Daoy (cell line): ENCODE measurements at places on chromosomes 11 and 22. TPM values are rescaled to one million over a fixed set of nuclear protein-coding genes. Genes with fewer than 3 reads are reported as not detected.

DNA sequence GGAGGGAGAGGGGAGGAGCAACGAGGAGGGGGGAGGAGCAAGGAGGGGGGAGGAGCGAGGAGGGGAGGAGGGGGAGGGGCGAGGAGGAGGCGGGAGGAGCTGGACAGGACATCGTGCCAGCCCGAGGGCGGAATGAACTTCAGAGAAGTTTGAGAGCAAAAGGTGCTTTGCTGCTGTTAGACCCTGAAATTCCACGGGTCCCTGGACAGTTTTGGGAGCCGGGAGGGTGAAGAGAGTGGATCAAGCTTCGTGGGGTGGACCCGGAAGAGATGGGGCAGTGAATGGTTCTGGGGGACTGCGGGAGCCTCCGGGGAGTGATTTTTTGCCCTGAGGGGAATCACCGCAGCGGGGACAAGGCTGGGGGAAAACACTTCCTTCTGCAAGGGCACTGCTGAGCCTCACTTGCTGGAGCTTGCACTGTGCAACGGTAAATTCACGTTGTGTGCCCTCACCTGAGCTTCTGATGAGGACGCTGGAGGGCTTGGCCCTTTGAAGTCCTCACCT, 10.7 kb upstream of the NLRP6 start:
- no peak for DNase-seq

DNA sequence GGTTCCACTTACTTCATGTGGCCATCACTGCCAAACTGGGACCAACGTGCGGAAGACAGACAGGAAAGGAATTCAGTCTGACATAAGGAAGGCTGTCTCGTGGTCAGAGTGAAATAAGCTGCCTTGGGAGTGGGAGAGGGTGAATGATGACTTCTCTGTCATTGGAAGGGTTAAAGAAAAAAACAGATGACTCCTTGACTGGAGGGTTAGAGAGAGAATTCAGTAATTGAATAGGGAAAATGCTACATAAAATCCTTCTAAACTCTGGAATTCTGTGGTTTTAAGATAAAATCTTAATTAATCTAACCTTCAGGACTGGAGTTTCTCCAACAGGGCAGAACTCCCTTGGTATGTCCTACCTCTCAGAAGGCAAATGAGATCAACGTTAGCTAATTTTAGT, 33.8 kb downstream of the RAB30 start:
- DNase-seq, result peak; percentile 23

Gene RRP7A
- total RNA-seq, result 29.3 and 38.5 TPM in 2 replicates

GRCh38 chr11:58923300-58923788, 15.9 kb upstream of the GLYATL1 start:
- peak; percentile 66 for DNase-seq

GRCh38 chr11:67032830-67033551, 10.1 kb downstream of the SYT12 start:
- peak; percentile 94 for DNase-seq

Gene RTCB
- total RNA-seq, result 228 and 258 TPM in 2 replicates

Gene NPAS4
- 0.11 TPM in 1 of 2 replicates, not detected in the other for total RNA-seq

DNA sequence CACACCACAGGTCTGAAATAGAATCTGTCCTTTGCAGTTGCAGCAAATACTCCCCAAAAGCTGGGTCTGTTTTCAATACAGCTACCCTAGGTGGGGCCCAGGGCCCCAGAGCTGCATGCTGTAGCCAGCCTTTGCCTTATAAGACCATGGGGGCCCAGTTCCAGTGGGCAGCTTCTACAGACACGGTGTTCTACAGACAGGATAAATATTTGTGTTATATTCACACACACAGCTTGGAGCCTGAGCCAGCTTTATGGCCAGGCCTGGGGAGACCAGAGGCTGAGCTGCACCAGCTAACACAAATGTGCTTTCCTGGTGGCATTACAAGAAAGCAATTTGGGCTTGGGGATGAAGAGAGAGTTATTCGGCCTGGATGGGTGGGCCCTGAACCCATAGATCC, 151.8 kb upstream of the NCAM1 start:
- no peak for DNase-seq

DNA sequence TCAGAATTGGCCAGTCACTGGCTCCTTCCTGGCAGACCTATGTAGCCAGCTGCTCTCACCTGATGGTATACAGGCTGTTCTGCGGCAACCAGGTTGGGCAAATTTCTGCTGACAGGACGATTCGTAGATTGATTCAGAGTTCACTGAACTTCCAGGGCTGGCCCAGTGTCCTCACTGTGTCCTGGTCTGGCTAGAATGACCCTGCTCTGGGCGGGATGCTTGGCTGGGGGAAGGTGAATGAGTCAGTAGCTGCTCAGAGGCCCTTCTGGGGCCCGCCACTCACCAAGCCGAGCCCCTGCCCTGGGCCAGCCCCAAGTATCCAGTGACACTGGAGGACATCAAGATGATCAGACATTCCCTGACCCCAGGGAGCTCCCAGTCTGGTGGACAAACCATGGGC, 62.9 kb upstream of the WNT11 start:
- DNase-seq, result no peak

- DNase-seq, result no peak
These were observed 41.2 kb upstream of the SLC36A4 start for GRCh38 chr11:93238956-93239355.

Gene ROM1
- total RNA-seq, result 0.33 and 2.7 TPM in 2 replicates

- DNase-seq, result no peak
These were observed 145.9 kb upstream of the OPCML start for GRCh38 chr11:133678191-133678590.

DNA sequence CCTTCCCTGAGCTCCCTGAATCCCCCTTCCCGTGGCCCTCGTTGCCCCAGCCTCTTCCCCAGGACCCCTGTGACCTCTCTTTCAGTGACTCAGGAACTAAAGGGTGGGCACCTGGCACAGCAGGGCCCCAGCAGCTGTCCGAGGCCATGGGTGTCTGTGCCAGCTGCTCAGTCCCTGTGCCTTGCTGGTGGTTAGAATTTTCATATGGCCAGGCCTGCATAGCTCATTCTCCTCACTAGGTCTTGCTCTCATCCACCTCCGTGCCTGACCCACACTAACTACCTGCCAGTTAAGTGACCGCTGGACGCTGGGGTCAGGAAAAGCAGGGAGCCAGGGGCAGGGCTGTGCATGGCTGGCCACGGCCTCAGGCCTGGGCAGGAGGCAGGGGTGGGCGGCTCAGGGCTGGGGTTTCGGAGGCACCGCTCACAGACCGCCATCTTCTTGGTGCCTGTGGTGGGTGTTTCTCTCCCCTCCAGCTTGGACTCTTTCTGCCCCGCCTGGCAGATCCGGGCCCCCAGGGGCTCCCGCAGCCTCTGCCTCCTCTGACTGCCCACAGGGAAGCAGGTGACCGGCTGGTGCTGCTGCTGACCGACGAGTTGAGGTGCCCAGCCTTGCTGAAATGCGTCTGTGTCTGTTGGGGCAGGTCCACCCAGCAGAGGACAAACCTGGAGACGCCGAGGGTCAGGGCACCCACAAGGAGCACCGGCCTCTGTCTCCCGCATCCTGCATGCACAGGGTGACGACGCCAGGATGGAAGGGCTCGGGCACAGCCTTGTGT, 20.3 kb downstream of the MRGPRD start:
- no peak for DNase-seq

Gene MS4A12
- total RNA-seq, result not detected in 2 replicates

DNA sequence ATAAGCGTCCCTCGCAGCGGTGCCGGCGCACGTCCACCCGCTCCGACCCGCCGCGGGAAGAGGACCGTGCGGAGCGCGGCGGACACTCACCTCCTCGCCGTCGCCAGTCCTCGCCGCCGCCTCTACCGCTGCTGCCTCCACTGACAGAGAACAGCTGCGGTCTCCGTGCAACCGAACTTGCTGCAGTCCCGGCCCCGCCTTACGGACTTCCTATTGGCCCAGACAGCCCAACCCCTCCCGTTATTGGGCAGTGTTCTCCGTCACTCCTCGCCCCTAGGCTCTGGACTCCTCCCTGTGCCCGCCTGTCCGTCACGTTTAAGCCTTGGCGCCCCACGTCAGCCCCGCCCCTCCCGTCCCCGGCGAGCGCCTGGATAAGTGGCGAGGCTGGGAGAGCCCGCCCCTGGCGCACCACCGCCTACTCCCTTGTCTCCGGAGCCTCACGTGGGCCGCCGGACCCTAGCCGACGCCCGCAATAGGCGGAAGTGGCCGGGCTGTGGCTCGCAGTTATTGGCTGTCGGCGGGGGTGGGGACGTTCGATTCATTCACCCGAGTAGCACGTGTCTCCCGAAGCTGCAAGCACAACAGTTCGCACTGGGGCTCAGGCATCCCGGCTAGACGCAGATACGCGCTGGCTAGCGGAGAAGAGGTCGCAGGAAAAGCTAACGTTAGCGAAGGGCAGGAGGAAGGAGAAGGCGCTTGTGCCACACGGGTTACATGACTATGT, at the start of gene PC:
Gene PC, minus strand, starts transcription at position 152 of the 724 bp plus-strand sequence. CDS start 86,224 bp downstream, outside the sequence.
- peak; percentile 100 for DNase-seq

Gene SERHL2
- 1.3 and 1.4 TPM in 2 replicates for total RNA-seq

DNA sequence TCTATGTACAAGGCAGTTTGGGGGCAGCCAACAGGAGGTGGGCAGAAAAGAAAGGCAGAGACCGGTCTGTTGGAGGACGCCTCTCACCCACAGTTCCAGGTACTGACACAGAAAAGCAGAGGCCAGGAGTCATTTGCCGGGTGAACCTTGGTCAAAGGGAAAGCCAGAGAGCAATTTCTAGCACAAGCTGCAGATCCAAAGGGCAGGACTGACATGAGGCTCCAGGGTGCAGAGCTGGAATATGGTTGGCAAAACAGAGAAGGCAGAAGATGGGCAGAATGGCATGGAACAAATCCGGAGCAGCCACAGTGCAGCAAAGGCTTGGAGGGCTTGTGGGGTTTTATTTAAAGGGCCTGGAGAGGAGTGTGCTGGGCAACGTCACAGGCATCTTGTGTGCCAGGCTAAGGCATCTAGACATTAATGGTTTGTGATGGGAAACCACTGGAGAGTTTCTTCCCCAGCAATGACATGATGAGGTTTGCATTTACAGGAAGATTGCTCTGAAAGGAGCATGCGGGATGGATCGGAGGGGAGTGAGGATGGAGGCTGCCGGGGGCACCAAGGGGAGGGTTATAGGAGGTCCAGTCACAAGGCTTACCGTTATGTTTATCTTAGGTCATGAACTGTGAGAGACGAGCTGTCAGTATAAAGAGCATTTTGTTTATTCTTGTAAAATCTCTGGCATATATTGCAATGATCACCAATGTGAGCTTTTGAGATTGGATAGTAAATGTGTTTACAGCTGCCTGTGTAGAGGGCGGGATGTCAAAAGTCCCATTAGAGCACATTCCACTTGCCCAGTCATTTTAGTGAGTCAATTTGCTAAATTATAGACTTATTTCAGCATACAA, 5.7 kb upstream of the MMP20 start:
- no peak for DNase-seq

- no peak for DNase-seq
These were observed 12.4 kb downstream of the C11orf24 start for GRCh38 chr11:68259122-68259959.

- no peak for DNase-seq
These were observed 8.9 kb downstream of the SCARF2 start for GRCh38 chr22:20428496-20429253.

- DNase-seq, result peak; percentile 72
These were observed 8.4 kb downstream of the SHISAL1 start for GRCh38 chr22:44304354-44304753.

DNA sequence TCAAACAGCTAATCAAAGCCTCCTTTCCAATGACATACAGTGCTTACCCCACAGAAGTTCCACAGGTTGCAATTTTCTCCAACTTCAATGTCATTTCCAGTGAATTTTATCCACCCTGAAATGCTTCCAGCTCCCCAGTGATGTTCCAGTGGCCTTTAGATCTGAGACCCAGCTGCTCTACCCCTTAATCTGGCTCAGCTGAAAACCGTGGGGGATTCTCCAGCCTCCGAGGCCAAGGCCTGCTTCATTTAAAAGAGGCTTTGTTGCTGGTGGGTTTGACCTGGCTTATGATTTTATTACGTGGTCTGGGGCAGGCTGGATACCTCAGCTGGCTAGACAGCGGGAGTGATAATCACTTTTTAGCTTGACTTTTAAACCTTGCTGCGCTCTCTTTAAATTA, 10.9 kb downstream of the HEPHL1 start:
- no peak for DNase-seq

- DNase-seq, result no peak
These were observed 37.5 kb downstream of the ATG16L2 start for GRCh38 chr11:72851726-72852125.

GRCh38 chr11:103893371-103893770, 143.1 kb upstream of the DDI1 start:
- DNase-seq, result no peak

DNA sequence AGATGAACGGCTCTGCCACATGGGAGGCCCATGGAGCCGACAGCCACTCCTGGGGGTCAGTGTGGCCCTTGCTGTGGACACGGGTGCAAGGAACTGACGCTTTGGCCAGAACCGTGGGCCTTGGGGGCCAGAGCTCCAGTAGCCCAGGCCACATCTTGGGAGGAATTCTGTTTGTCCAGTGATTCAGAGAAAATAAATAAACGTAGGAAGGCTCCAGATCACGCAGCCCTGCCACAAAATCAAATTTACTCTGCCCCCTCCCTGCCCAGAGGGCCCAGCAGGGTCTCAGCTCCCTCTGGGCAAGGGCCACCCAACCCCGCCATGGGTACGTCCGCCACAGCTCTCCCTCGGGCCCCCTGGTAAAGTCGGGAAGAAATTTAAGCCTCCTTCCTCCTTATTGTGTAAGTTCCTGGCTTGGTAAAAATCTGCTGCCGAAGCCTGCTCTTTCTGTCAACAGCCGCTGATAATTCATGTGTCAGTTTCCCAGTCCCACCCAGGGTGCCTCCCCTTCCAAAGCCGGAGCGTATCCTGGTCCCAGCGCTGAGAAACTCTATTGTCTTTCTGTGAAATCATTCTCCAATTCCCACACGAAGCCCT, 6.9 kb upstream of the MUC5AC start:
- DNase-seq, result peak; percentile 61

DNA sequence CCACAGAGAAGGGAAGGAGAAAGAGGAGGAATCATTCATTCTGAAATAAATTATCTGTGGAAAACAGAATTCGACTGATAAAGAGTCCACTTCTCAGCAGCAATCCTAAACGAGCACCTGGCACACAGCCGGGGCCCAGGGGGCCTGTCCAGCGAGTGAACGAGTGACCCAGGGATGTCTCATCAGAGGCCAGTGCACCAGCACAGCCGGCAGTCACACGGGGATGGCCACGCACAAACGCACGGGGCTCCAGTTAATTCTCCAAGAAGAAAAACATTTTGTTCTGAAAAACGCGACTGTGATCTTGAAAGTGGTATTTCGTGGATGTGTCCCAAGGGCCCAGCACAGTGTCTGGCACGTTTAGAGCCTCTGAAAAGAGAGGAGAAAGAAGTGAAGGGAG, 154.6 kb downstream of the BRD1 start:
- no peak for DNase-seq

GRCh38 chr11:1157645-1158591, at the start of gene MUC5AC:
Gene MUC5AC, plus strand, starts transcription at chr11:1157953. Its CDS starts 47 bp downstream, at chr11:1158000.
- DNase-seq, result no peak

Gene PNPLA5
- total RNA-seq, result not detected in 2 replicates

- no peak for DNase-seq
These were observed 32.0 kb upstream of the SERPIND1 start for GRCh38 chr22:20741634-20742581.

GRCh38 chr11:68939583-68940555, 36.2 kb downstream of the IGHMBP2 start:
- no peak for DNase-seq

GRCh38 chr22:28297504-28297903, 378.4 kb upstream of the PITPNB start:
- DNase-seq, result peak; percentile 19

Gene CEP57
- 41.5 and 51.6 TPM in 2 replicates for total RNA-seq

GRCh38 chr22:46070215-46070802, 80.0 kb upstream of the PPARA start:
- peak; percentile 78 for DNase-seq

GRCh38 chr22:41377846-41378245, 3.9 kb upstream of the TEF start:
- no peak for DNase-seq
